ENCODE measurements at places on chromosomes 12 and 14.
A peak's percentile ranks its signal among the peaks of the same experiment; 100 is the strongest.

GRCh38 chr12:122137681-122138080, 36.3 kb downstream of the IL31 start:
- H3K27ac ChIP-seq = 0 out of 2 replicates have a peak overlapping the region, but pooled peaks have one; percentile 29
- peaks cover 6% of the 10 kb centered on the region for H3K4me1 ChIP-seq
- H3K4me3 ChIP-seq = 0 out of 2 replicates have a peak overlapping the region, but pooled peaks have one; percentile 4
- H3K27me3 ChIP-seq = no peaks in the 10 kb centered on the region
- DNase-seq = no peak
- H3K36me3 ChIP-seq = peaks cover 16% of the 10 kb centered on the region

GRCh38 chr12:57090924-57091637, 2.2 kb downstream of the NAB2 start:
- DNase-seq = no peak
- peaks cover 33% of the 10 kb centered on the region for H3K4me1 ChIP-seq
- H3K36me3 ChIP-seq = peaks cover 32% of the 10 kb centered on the region

DNA sequence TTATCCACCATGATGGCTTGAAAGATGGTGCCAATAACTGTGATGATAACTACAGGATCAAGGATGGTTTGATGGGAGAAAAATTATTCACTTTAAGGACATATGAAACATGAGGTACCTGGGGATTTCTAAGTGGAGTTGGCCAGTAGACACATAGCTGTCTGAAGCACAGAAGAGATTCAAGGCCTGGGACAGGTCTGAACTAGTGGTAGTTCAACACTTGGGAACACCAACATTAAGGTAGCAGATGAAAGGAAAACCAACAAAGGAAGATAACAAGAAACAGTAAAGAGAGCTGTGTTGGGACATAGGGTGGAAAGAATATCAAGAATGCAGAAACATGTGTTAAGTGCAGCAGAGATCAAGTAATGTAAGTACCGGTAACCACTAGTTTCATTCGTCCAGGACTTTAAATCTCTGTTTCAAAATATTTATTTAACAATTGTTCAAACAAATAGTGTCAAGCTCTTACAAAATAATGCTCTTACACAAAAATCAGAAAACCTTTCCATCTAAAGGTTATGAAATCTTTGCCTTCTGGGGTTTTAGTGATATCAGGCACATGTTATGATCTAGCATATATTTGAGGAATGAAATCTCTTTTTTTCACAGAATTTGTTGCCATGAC, 104.7 kb downstream of the ST8SIA1 start:
- no peak overlapping the region for H3K4me3 ChIP-seq
- no peak for DNase-seq
- H3K36me3 ChIP-seq = no peaks in the 10 kb centered on the region
- peaks cover 6% of the 10 kb centered on the region for H3K4me1 ChIP-seq
- no peak overlapping the region for H3K27ac ChIP-seq

GRCh38 chr12:60093428-60093827, 497.6 kb downstream of the SLC16A7 start:
- DNase-seq = no peak
- H3K4me1 ChIP-seq = no peaks in the 10 kb centered on the region
- no peak overlapping the region for H3K4me3 ChIP-seq
- no peaks in the 10 kb centered on the region for H3K36me3 ChIP-seq

DNA sequence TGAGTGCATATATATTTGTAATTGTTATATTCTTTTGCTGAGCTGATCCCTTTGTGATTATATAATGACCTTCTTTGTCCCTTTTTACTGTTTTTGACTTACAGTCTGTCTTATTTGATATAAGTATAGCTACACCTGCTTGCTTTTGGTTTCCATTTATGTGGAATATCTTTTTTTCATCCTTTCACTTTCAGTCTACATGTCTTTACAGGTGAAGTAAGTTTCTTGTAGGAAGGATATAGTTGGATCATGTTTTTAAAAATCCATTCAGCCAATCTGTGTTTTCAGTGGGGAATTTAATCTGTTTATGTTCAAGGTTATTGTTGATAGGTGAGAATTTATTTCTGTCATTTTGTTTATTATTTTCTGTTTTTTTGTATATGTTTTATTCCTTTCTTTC, 12.1 kb downstream of the GZMH start:
- no peaks in the 10 kb centered on the region for H3K4me1 ChIP-seq
- no peaks in the 10 kb centered on the region for H3K27me3 ChIP-seq
- no peak overlapping the region for H3K4me3 ChIP-seq

GRCh38 chr12:29783773-29784666, at the start of gene TMTC1:
TMTC1 (minus strand) TSS chr12:29783942; CDS start chr12:29783751, 191 bp downstream.
- H3K4me1 ChIP-seq = peaks cover 2% of the 10 kb centered on the region
- 0 out of 2 replicates have a peak, but pooled peaks cover 3% of the 10 kb centered on the region for H3K36me3 ChIP-seq
- H3K4me3 ChIP-seq = peak within 1 kb of the TSS; percentile 80
- no peak within 1 kb of the TSS for H3K27ac ChIP-seq
- no peaks in the 10 kb centered on the region for H3K27me3 ChIP-seq

- H3K4me1 ChIP-seq = peaks cover 19% of the 10 kb centered on the region
- no peak overlapping the region for H3K27ac ChIP-seq
- no peak overlapping the region for H3K4me3 ChIP-seq
- H3K36me3 ChIP-seq = no peaks in the 10 kb centered on the region
- no peak for DNase-seq
These were observed 315.8 kb downstream of the ZFP36L1 start for GRCh38 chr14:68477110-68477455.

GRCh38 chr12:4934407-4935035, 24.8 kb downstream of the KCNA1 start:
- no peak for DNase-seq
- no peaks in the 10 kb centered on the region for H3K36me3 ChIP-seq
- no peaks in the 10 kb centered on the region for H3K4me1 ChIP-seq
- no peaks in the 10 kb centered on the region for H3K27me3 ChIP-seq
- no peak overlapping the region for H3K4me3 ChIP-seq

GRCh38 chr14:74896400-74896799, 14.7 kb downstream of the DLST start:
- H3K27ac ChIP-seq = no peak overlapping the region
- no peaks in the 10 kb centered on the region for H3K4me1 ChIP-seq
- DNase-seq = no peak

DNA sequence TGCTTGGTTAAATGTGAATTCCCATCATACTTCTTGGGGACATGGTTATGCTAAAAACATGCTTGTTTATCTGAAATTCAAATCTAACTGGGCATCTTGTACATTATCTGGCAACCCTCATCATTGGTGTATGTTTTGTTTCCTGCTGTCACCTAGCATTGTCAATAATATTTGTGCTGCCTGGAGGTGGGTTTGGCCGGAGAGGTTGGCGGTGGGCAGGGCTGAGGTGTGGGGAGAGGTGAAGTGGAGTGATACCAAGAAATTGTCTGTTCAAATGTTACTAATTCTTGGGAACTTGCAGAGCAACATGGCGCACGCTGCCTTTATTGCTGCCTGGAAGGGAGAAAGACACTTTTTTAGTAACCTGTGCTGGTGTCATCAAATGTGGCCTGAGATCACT, 280.5 kb downstream of the VRK1 start:
- no peak overlapping the region for H3K4me3 ChIP-seq
- no peak for DNase-seq
- H3K4me1 ChIP-seq = no peaks in the 10 kb centered on the region
- no peaks in the 10 kb centered on the region for H3K27me3 ChIP-seq

GRCh38 chr14:38174711-38175110, 33.0 kb upstream of the SSTR1 start:
- H3K36me3 ChIP-seq = no peaks in the 10 kb centered on the region
- DNase-seq = no peak
- no peak overlapping the region for H3K27ac ChIP-seq
- H3K4me3 ChIP-seq = no peak overlapping the region
- no peaks in the 10 kb centered on the region for H3K4me1 ChIP-seq
- H3K27me3 ChIP-seq = no peaks in the 10 kb centered on the region

DNA sequence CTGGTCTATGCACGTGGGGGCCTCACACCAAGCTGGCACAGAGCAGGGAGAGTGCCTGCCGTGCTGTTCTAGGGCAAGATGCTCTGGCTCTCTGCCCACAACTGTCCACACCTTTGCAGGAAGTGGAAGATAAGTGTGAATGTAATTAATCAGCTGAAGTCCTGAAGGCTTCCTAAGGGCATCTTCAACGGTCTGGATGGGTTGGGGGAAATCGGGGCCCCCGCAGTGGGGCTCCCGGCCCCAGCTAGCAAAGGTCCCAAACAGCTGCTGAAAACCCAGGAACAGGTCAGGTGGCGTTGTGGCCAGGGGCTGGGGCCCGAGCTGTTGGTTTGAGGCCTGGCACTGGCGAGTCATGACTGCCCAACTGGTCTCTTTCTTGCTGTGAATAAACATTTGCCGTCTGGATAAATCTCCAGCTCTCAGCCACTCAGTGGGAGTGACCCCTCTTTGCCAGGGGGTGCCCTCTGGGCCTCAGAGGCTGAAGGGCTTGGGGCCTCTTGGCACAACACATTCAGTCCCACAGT, 6.7 kb upstream of the SLC25A29 start:
- no peak overlapping the region for H3K27ac ChIP-seq
- peaks cover 7% of the 10 kb centered on the region for H3K4me1 ChIP-seq
- no peaks in the 10 kb centered on the region for H3K27me3 ChIP-seq
- H3K36me3 ChIP-seq = no peaks in the 10 kb centered on the region
- no peak for DNase-seq

GRCh38 chr12:3113671-3114325, 36.6 kb downstream of the TSPAN9 start:
- H3K27me3 ChIP-seq = no peaks in the 10 kb centered on the region
- H3K27ac ChIP-seq = no peak overlapping the region
- no peaks in the 10 kb centered on the region for H3K4me1 ChIP-seq
- no peaks in the 10 kb centered on the region for H3K36me3 ChIP-seq

DNA sequence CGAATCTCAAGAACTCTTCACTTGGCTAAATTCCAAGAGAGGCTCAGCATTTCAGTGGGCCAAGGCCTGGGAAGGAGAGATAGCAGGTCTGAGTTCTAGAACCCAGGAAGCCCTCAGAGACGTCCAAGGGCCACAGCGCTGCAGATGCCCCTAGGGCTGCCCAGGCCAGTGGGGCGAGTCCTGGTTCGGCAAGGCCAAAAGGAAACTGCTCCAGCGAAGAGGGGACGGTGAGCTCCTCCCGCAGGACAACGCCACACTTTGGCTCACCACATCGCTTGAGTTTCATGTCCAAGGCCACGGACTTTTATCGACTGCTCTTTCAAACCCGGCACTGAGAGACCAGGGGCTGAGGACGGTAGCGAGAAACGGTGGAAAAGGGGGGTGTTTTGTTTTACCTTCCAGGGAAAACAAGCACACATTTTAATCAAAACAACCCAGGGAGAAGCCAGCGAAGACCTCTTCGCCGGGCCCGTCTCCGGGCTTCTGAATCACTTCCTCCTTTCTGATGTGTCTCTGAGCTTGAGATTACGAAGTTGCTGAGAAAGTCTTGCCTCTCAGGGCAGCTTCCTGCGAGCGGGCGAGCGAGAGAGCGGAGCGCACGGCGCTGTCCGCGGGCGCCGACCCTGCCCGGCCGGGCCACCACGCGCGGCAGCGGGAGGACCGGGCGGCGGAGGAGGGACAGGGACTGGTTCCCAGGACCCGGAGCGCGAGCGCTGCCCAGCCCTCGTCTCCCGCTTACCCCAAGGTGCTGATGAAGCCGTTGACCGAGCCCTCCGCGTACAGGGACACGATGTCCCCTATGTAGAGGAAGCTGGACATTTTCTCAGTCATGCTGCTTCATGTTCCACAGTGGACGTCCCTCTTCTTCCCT, 808 bp downstream of the ITPR2 start:
- peaks cover 6% of the 10 kb centered on the region for H3K27me3 ChIP-seq
- no peaks in the 10 kb centered on the region for H3K36me3 ChIP-seq
- DNase-seq = no peak
- peak overlapping the region; percentile 77 for H3K4me3 ChIP-seq
- no peak overlapping the region for H3K27ac ChIP-seq
- H3K4me1 ChIP-seq = peaks cover 4% of the 10 kb centered on the region

GRCh38 chr12:59444932-59445331, 150.9 kb upstream of the SLC16A7 start:
- no peak overlapping the region for H3K4me3 ChIP-seq
- H3K27ac ChIP-seq = no peak overlapping the region

DNA sequence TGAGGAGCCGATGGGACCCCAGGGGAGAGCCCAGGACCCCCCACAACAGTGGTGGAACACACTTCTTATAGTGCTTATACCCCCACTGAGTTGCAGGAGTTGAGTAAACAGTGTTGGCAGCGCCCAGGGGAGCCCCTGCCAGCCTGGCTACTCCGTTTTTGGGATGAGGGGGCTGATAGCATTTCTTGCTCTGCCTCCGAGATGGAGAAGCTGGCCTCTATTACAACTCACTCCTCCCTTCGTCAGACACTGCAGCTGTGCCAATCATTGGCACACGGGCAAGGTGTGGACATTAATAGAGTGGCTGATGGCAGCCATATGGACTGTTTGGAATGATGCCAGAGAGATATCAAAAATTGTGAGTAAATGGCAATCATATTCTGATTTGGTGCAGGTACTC, 94.9 kb upstream of the TMPO start:
- DNase-seq = no peak
- no peaks in the 10 kb centered on the region for H3K36me3 ChIP-seq
- H3K27ac ChIP-seq = no peak overlapping the region
- no peaks in the 10 kb centered on the region for H3K4me1 ChIP-seq
- H3K4me3 ChIP-seq = no peak overlapping the region

DNA sequence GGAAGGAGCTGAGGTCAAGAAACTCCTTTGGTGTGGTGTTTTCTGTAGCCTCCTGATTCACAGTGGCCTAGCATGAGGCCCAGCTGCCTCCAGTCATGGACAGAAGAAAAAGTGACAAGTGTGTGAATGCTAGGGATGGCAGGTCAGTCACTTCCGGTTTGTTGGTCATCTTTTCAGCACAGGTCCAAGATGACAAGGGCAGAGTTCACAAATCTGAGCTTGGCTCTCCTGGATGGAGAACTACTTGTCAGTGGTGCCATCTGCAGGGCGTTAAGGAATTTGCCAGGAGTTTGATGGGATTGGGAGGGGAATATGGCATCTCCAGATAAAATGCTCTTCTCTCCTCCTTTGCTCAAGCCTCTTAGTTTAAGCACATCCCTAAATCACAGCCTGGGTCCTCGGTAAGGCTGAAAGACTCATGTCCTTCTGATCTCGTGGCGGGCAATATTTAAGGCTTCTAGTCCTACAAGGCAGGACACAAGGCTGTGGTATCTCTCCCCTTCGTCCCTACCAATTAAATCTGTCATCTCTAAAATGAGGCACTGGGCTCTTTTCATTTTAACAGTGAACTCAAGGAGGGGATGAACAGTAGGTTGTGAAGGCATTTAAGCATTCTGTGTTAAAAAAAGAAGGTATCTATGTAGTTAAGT, 10.0 kb downstream of the TUBA1B start:
- no peaks in the 10 kb centered on the region for H3K27me3 ChIP-seq
- DNase-seq = peak; percentile 56
- H3K4me1 ChIP-seq = no peaks in the 10 kb centered on the region
- no peak overlapping the region for H3K4me3 ChIP-seq
- H3K27ac ChIP-seq = no peak overlapping the region
- no peaks in the 10 kb centered on the region for H3K36me3 ChIP-seq
